ENCODE measurements at places on chromosomes 1 and 21.

GRCh38 chr21:37220433-37220980, 46.6 kb downstream of the VPS26C start:
- peak; percentile 36 for DNase-seq

DNA sequence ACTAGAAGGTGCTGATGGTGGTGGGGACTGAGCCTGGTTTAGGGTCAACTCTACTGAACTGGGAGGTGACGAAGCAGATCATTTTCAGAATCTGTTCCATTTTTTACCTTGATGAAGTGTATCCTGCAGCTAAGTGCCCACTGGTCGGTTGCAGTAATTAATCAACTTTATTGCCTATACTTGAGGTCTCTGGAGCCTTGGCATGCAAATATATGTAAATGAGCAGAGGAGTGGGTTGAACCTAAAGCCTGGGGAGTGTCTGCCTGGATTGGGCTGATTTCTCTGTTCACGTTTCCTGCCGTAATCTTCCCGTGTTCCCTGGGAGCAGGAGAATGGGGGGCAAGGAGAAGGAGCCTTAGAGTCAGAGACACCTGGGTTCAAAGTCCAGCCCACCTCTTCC, 286.8 kb downstream of the PTPRU start:
- no peak for DNase-seq

GRCh38 chr1:118992868-118993699, 4.9 kb upstream of the TBX15 start:
- no peak for DNase-seq

GRCh38 chr1:12573015-12573825, 44.8 kb downstream of the DHRS3 start:
- no peak for DNase-seq

DNA sequence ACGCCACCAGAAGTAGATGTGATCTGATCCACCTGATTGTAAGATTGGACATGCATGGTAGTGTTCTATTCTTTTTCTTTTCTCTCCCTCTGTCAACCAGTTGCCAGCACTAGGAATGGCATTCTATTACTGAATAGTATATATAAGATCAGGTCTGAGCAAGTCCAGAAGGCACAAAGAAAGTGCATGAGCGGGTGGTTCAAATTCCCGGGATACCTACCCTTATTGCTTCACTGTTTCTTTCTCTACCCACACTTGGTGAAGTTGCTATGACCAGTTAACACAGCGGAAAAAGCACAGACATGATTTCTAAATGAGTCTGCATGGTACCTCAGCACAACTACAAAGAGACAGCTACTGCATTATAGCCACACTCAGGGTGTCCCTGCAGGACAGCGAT, 64.0 kb downstream of the SLC9A1 start:
- DNase-seq = no peak

- no peak for DNase-seq
Measured at GRCh38 chr1:28286111-28286510, 26.8 kb downstream of the SESN2 start.

- DNase-seq = no peak
Measured at GRCh38 chr21:40613546-40614030, 233.4 kb downstream of the DSCAM start.

DNA sequence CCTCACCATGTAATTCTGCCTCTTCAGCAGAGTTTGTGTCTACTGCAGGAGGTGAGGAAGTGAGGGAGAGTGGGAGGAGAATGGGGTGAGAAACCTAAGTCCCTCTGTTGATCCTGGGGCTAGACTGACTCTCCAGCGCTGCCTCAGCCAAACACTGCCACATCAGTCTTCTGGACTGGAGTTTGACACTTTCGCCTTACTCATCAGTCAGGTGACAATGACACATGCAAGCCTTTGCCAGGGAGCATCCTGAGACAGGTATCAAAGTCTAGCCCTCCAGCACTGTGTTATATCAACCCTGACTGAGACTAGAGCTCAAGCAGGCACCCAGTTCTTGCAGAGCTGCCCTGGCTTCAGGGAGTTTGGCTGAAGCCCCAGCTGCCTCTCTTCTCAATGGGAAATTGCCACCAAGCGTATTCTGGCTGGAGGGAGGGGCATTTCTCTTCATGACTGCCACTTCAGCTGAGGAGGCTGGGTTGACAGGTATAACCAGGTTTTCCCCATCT, 33.3 kb upstream of the SUCO start:
- no peak for DNase-seq

DNA sequence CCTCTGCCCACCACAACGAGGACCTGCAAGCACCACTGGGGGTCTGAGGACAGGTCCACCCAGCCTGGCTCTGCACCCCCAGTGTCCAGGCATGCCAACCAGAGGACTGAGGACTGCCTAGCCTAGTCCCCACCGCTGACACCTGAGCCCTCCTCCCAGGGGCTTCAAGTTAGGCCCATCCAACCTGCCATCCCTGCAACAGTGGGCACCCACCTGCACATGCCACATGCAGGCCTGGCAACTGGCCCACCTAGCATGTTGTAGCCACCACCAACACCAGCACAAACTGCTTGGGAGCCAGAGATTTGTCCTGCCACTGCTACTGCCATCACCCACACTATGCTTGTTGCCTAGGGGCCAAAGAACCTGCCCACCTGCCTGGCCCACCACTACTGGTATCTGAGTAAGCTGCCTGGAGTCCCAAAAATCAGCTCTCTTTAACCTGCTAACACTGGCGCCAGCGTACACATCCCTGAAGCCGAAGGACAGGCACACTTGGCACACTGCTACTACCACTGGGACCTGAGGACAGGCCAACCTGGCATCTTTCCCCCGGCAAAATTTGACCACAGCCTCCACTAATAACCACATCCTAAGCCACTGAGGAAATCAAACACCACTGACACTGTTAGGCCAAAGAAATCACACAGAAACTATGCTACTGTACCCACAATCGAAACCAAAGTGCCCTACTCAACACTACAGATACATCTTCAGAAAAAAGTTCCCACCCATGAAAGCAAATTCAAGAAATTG, 61.5 kb downstream of the PSMG1 start:
- DNase-seq = no peak

DNA sequence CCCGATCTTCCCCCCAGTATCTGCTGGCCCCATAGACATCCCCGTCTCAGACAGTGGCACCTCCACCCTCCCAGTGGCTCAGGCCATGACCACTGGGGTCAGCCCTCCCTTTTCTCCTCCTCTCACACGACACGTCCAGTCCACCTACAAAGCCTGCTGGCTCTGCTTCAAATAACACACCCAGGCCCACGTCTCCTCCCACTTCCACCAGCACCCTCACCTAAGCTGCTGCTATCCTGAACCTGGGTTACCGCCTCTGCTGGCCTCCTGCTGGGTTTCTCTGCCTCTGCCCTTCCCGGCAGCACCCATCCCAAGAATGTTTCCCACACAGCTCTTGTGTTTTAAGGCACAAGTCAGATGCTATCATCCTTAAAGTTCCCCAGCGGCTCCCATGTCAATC, 26.0 kb downstream of the MX2 start:
- no peak for DNase-seq

DNA sequence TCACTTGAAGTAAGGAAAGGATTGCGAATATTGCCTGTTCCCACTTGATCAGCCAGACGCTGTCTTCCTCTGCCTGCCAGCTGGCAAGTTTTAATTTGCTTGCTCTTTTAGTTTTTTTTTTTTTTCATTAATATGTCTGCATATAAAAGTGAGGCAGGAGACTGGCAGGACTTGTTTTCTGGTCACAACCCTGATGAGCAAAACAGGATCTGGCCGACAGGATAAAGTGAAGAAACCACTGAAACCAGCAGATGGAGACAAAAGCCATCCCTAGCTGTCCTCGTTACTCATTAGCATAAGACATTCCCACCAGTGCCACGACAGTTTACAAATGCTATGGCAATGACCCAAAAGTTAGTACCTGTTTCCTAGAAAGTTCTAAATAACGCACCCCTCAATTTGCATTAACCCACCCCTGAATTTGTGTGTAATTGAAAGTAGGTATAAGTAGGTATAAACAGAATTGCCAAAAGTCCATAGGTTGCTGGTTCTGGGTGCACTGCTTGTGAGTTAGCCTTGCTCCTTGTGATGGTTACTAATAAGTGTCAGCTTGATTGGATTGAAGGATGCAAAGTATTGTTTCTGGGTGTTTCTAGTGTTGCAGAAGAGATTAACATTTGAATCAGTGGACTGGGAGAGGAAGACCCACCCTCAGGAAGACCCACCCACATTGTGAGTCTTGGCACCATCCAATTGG, 60.8 kb downstream of the ZNF684 start:
- DNase-seq = peak; percentile 57

DNA sequence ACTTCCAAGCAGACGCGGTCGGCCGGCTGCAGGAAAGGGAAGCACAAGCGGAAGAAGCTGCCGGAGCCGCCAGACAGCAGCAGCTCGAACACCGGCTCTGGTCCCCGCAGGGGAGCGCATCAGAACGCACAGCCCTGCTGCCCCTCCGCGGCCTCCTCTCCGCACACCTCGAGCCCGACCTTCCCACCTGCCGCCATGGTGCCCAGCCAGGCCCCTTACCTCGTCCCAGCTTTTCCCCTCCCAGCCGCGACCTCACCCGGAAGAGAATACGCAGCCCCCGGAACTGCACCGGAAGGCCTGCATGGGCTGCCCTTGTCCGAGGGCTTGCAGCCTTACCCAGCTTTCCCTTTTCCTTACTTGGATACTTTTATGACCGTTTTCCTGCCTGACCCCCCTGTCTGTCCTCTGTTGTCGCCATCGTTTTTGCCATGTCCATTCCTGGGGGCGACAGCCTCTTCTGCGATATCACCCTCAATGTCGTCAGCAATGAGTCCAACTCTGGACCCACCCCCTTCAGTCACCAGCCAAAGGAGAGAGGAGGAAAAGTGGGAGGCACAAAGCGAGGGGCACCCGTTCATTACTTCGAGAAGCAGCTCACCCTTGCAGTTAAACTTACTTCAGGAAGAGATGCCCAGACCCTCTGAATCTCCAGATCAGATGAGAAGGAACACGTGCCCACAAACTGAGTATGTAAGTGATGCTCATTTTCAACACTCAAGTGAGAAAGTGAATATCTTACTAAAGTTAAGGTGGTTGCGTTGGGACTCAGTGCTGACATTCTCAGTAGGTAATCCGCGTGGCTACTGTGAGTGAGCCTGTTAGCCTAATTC, 25.5 kb downstream of the UTS2 start:
- DNase-seq = no peak

DNA sequence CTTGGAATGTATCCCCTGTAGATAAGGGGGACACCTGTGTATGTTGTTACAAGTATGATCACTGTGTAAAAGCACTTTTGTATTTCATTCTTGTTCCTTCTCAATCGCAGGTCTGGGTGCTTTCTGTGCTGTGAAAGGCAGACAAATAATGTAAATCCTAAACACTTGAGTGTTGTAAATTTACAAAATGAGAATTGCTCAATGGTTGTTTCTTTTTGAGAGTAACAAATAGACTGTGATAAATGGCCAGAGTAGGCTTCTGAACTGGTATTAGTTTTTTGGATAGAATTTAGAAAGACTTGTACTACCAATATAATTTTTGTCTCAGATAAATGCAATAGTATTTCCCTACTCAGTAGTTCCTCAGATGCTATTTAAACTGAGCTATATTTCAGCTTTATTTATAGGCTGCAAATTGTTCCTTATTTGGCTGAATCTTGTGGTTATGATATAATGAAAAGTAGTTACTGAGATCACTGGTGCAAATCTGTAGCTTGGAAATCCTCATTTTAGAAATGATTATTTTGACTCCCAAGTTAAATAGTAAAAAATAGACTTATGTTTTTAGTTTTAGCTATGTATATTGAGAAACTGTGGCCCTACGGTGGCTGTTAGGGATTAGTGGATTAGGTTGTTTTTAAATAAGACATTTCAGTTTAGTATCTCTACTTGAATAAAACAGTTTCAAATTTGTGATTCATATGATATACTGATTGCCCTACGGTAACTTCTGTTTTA, 9.2 kb downstream of the BACH1 start:
- DNase-seq = no peak

DNA sequence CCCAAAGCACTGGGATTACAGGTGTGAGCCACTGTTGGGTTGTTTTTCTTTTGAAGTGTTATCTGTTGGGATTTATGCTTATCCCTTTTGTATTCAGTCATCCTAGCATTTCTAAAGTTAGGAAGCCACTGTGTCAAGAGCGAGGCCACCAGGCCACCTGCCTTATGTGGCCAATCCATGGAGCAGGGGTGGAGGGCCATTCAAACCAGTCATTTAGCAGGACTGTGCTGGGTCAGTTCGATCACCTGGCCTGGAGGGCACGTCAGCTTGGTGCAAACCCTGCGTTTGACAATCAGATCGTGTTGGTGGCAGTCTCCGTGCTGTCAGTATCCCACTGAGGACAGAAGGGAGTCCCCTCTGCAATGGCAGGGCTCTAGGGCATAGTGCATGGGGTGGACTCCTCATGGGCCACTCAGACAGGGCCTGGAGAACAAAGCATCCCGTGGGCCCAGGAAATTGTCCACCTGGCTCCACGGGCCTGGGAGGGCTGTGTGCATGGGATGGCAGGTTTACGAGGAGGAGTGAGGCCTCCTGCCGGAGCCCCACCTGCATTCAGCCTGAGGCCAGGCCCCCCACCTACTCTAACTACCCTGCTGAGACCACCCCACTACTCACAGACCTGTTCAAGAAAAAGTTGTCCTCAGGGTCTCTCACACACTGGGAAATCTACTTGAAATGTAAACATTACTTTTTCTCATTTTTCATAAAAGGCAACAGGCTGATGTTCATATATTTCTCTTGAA, 242.3 kb downstream of the SDCCAG8 start:
- no peak for DNase-seq

GRCh38 chr1:169528215-169529067, 42.7 kb upstream of the SLC19A2 start:
- no peak for DNase-seq

- no peak for DNase-seq
Measured at GRCh38 chr21:41953831-41954653, at the start of gene C2CD2. TSS of gene C2CD2 (minus strand) at chr21:41954018. CDS start at chr21:41953648, 370 bp downstream.

DNA sequence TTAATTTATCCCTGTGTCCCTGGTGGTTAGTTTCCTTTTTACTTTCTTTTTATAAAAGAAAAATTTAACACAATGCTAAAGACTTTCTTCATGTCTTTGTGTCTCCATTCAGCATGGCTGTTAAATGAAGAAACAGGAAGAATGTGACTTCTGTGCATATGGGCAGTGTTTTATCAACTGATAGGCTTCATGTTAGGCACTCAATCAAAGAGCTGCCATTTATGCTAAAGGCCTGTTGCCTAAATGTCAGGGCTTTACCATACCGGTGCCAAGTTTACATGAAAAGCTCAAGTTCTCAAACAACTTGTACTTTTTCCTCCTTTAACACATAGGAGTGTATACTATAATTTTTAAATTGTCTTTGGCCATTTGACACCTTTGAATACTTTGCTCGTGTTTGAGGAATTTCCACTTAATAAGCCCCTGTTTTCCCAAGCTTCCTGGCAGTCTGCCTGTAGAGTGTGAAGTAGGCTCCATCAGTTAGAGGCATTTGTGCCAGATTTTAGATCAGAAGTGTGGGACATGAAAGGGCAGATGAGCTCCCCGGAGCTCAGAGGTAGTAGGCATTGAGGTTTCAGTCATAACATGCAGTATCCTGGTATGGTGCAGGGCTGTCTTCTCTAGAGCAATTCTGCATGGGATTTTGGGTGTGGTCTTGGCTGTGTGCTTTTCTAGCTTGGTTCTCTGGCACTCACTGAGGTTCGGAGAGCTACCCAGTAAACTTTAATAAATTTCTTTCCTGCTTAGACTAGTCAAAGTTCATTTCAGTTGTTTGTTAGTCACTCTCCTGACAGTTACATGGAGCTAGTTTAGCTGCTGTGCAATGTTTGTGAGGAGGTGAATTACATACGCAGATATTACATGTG, 119.0 kb downstream of the LEPR start:
- DNase-seq = no peak
